Right atrium auricular region (tissue), 2 donors: ENCODE measurements at places on chromosomes 5 and 9.
A peak's percentile ranks its signal among the peaks of the same experiment; 100 is the strongest.

DNA sequence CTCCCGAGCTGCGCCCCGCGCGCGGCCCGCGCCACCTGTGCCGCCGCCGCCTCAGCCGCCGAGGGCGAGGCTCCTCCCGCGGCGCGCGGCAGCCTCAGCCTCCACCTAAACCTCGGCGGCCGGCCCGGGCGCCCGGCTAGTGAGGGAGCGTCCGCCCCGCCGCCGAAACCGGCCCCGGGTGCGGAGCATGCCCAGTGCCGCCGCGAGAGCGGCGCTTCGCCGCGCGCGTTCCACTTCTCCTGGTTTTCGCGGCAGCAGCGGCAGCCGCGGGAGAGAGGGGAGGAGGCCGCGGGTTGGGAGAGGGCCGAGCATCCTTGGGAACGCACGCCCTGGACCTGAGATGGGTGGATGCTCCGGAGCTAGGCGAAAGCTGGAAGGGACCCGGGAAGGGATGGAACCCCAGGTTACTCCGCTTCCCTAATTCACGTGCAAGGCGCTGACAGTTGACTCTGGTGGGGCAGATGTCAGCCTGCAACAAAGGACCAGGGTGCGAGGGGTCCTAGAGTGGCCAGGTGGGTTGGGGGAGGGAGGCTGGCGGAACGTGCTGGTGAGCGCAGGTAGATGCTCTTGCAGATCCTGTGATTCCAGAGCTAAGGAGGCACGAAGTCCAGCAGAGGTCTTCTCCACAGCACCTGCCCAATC is at the start of gene CTNND2:
TSS of gene CTNND2 (minus strand) at position 182 of the 642 bp plus-strand sequence. CDS start 593 bp downstream, outside the sequence.
- no peak for DNase-seq

GRCh38 chr9:113624721-113625120 is 161.2 kb downstream of the RGS3 start:
- DNase-seq = no peak

DNA sequence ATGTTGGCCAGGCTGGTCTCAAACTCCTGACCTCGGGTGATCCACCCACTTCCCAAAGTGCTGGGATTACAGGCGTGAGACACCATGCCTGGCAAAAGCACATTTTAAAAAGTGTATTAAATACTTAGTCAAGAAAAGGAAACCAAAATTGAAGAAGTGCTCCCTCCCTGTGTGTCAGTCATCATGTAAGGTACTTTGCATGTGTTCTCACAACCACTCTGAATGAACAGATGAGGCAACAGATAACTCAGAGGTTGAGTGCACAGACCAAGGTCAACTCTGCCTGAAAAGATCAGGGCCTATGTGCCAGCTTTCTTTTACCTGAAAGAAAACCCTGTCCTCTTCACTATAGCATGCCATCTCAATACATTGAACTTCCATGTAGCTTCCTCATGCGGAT is 289.7 kb downstream of the MRPS30 start:
- DNase-seq = no peak

- peak; percentile 63 for DNase-seq
Observed at GRCh38 chr5:179530069-179530998, 20.0 kb upstream of the RUFY1 start.

- peak; percentile 73 for DNase-seq
Observed at GRCh38 chr5:172640822-172641358, at the start of gene NEURL1B. TSS of gene NEURL1B (plus strand) at chr5:172641263. CDS start at chr5:172641407, 144 bp downstream.

DNA sequence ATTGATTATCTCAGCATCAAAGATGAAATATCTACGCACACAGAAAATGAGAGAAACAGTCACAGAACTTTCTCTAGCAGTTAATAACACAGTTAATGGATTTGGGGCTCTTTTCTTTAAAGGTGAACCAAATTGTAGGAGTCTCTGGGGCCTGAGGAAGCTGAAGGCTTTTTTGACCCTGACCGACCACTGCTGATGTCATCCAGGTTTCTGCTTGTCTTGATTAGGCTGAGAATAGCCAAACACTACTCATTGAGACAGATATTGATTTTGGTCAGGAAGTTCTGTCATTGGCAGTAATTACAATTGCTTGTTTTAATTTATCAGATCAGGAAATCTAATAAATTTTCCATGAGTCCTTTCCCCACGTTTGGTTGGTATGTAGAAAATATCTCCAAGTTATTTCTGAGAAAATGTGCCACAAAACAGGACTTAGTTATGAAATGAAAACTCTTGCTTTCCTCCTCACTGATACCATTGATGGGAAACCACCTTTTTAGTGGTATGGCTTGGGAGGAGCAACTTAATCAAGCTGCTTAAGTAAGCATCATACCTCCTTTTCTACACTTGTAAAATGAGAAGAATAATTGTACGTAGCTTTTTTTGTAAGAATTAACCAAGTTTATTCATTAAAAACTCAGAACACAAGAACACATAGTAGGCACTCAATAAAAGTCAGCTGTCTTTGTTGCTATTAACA is 19.7 kb downstream of the CARTPT start:
- DNase-seq = no peak

DNA sequence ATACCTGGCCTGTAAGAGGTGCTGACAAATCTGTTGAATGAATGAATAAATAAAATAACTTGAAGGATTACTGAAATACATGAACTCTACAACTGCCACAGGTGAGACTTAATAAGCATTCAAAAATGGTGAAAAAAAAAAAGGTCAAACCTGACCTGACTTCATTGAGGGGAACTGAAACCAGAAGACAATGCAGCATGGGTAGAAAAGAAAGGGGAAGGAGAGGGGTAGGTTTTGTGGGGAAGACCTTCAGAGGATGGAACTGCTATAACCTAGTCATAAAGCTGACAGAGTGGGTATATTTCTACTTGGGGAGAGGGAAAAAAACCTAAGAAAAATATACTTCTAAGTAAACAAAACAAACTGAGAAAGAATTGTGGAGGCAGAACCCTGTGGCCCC is 56.6 kb downstream of the RASEF start:
- DNase-seq = no peak

DNA sequence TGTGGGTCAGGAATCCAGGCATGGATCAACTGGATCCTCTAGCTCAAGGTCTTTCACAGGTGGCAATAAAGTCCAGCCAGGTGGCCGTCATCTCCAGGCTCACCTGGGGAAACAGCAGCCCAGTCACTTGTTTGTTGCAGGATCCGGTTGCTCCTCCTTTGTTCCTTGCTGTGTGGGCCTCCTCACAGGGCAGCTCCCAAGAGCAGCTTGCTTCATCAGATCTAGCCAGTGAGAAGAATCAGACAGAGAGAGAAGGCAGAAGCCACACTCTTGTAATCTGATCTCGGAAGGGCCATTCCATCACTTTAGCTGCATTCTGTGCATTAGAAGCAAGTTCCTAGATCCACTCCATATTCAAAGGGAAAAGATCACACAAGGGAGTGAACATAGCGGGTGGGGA is 3.2 kb upstream of the HSD17B3 start:
- DNase-seq = no peak

GRCh38 chr5:88404405-88404804 is 135.8 kb upstream of the TMEM161B start:
- DNase-seq = no peak

DNA sequence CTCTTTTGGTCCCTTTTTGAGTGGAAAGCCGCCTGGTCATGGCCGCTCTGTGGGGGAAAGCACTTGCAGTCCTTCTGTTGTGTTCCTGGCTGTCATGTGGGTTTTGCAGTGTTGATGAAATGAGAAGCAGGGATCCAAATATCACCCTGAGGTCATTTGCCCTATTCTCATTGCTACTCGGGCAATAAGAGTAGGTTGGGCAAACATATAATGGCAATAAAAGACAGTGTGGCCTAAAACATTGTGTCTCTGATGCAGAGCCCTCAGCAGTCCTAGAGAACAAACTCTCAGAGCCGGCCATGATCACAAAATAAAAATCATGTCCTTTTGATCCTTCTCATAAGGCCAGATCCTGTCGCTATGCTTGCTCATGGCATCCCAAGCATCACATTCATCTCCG is 361.1 kb upstream of the KLF4 start:
- DNase-seq = no peak

GRCh38 chr5:142133330-142134206 is 25.0 kb downstream of the NDFIP1 start:
- DNase-seq = no peak

DNA sequence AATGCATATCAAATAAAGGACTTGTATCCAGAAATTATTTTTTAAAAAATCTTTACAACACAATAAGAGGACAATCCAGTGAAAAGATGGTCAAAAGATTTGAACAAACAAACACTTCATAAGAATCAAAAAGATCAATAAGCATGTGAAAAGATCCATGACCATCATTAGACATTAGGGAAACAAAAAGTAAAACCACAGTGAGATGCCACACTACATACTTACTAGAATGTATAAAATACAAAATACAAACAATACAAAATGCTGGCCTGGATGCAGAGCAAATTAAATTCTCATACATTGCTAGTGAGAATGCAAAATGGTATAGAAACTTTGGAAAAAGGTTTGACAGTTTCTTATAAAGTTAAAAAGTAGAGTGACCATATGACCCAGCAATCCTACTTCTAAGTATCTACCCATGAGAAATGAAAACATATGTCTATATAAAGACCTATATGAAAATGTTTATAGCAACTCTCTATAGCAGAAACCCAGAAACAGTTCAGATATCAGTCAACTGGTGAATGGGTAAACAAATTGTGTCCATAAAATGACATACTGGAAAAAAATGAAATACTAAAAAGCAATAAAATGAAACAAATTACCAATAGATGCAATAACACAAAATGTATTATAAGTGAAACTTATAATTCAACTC is 426.1 kb downstream of the RAB3C start:
- DNase-seq = no peak

DNA sequence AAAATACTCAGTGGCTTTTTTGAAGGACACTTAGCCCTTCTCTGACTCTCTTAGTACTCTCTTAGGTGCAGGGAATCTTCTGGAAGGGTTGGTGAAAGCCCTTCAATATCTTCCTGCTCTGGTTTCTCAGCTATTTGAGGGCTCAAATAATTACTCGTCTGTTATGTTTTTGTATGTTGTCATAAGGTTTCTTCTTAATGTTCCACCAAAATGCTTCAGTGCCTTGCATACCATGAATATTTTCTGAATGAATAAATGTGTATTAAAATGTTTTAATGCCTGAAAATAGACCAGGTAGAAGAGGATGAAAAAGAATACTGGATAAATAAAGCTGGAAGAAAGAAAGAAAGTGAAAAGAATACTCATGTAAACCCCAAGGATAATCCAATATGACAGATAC is 124.3 kb downstream of the STK32A start:
- no peak for DNase-seq

GRCh38 chr5:149382517-149383220 is 3.6 kb upstream of the IL17B start:
- DNase-seq = no peak

GRCh38 chr5:154698763-154699162 is 56.4 kb upstream of the LARP1 start:
- no peak for DNase-seq

GRCh38 chr9:110655754-110656641 is 12.6 kb upstream of the MUSK start:
- DNase-seq = peak; percentile 75

GRCh38 chr9:33443047-33443446 is 4.3 kb downstream of the AQP3 start:
- DNase-seq = no peak

GRCh38 chr5:52638732-52639131 is 149.0 kb upstream of the ITGA1 start:
- DNase-seq = no peak

GRCh38 chr5:181160152-181160754 is 12.9 kb downstream of the OR2V2 start:
- no peak for DNase-seq

DNA sequence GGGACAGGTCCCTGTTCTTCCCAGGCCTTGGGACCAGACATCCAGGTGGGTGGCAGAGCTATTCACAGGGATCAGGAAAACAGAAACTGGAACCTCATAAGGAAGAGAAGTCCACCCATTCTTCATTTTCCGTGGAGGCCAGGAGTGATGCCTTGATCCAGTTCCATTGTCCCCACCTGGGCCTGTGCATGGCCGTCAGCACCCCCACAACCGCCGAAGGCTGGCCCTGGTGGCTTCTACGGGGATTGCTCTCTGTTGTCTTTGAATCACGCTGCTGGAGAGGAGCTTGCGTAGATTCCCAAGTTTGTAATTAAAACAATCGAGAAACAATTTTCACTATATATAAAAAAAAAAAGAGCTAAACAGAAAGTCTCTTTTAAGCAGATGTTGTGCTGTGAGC is 134.4 kb downstream of the MVB12B start:
- DNase-seq = no peak

DNA sequence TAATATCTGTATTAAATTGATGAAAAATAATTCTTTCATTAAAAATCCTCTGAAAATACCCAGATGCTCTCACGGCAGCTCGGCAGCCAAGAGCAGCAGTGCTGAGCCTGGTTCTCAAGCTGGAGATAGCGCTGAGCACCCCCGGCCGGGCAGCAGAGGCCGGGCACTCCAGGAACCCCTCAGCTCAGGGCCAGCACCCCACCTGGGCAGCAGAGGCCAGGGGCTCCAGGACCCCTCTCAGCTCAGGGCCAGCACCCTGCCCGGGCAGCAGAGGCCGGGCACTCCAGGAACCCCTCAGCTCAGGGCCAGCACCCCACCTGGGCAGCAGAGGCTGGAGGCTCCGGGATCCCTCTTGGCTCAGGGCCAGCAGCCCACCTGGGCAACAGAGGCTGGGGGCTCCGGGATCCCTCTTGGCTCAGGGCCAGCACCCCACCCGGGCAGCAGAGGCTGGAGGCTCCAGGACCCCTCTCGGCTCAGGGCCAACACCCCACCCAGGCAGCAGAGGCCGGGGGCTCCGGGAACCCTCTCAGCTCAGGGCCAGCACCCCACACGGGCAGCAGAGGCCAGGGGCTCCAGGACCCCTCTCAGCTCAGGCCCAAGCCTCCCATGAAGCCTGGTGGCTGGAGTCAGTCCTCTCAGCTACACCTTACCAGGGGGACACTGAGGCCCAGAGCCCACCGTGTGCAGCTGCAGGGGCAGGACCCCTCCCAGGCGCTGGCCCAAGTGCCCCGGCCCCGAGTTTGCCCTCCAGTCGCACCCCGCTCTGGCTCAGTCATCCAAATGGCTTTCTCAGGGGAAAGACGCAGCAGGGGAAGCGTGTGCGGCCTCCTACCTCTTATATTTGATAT is 21.7 kb downstream of the CLPTM1L start:
- DNase-seq = no peak

DNA sequence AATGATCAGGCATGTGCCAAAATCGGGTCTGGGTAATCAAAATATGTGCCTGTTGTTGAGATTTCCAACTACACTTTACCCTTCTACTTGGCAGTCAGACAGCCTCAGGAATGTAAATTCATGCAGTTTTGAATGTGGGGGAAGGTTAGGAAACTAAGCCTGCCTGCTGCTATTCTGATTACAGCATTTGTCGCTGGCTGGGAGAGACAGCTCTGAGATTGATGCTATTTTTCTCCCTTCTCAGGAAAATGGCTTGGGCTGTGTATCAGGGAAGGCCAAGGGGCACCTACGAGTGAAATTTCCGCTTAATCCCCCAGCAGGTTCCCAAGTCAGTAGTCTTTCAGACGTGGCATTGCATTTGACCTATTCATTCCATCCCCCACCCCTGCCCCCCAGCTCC is 3.6 kb upstream of the RGS7BP start:
- DNase-seq = no peak

DNA sequence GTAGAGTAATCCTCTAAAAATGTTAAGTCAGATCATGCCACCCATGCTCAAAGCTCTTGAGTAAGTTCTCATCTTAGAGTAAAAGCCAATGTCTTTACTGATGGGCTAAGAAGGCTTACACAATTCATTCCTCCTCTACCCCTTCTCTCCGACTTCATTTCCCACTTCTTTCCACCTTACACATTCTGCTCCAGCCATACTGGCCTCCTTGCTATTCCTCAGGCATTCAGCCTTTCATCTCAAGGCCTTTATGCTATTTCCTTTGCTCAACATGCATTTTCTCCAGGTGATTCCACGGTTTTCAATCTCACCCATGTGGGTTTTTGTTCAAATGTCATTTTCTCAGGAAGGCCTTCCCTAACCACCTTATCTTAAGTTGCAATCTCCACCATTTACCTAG is 104.9 kb downstream of the MAP1B start:
- DNase-seq = no peak
